ENCODE measurements at places on chromosomes 1 and 21.
A peak's percentile ranks its signal among the peaks of the same experiment; 100 is the strongest.

DNA sequence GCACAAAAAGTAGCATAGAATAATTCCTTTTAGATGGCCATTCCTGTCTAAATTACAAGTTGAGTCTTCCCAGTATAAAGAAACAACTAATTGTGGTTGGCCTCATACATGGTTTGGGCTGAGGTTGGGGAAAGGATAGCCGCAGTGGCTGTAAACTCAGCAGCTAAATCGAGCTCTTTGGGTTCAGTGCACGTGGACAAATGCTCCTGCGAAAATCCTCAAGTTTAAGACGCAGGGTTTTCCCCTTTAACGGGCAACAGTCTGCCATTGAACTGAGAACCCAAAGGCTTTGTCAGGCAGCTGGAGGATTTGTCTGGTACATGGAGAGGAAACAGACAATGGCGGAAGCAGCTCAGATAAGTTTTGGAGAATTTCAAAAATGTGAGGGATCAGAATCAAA lies 331.9 kb downstream of the TGFB2 start:
- DNase-seq: no peak

DNA sequence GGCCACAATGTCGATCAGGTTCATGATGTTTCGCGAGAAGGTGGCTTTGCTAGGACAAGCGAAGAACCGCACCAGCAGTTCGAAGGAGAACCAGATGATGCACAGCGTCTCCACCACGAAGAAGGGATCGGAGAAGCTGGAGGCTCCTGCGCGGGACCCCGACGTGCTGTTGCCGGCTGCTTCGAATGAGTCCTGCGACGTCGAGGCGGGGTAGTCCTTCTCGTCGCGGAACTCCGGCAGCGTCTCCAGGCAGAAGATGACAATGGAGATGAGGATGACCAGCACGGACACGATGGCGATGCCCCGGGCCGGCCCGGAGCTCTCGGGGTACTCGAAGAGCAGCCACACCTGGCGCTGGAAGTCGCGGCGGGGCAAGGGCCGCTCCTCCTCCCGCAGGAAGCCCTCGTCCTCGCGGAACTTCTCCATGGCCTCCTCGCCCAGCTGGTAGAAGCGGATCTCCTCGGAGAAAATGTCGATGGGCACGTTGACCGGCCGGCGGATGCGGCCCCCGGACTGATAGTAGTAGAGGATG lies 869 bp downstream of the KCNA3 start:
- DNase-seq: no peak

GRCh38 chr21:16072737-16073136 lies 343.0 kb downstream of the USP25 start:
- peak; percentile 96 for DNase-seq

DNA sequence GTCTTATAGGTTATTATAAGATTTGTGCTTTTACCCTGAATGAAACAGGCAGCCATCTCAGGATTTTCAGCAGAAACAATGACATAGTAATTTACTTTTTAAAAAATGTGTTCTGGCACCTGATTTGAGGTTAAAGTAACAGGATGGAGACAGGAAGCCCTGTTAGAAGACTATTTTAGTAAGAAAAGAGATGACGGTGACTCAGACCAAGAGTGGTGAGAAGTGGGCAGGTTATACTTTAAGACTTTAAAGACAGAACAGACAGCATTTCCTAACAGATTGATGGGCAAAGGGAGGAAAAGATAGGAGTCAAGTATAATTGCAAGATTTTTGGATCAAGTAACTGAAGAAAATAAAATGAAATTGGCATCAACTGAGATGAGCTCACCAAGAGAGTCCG lies 436.8 kb upstream of the NR5A2 start:
- no peak for DNase-seq

- DNase-seq: peak; percentile 48
These were observed 522 bp downstream of the TEX35 start for GRCh38 chr1:178513278-178513983.

- no peak for DNase-seq
These were observed 4.9 kb upstream of the FBXO28 start for GRCh38 chr1:224108991-224109390.

GRCh38 chr1:9086045-9086444 lies 16.6 kb upstream of the SLC2A5 start:
- DNase-seq: peak; percentile 55

- no peak for DNase-seq
These were observed 29.8 kb upstream of the RNF186 start for GRCh38 chr1:19844731-19845495.

DNA sequence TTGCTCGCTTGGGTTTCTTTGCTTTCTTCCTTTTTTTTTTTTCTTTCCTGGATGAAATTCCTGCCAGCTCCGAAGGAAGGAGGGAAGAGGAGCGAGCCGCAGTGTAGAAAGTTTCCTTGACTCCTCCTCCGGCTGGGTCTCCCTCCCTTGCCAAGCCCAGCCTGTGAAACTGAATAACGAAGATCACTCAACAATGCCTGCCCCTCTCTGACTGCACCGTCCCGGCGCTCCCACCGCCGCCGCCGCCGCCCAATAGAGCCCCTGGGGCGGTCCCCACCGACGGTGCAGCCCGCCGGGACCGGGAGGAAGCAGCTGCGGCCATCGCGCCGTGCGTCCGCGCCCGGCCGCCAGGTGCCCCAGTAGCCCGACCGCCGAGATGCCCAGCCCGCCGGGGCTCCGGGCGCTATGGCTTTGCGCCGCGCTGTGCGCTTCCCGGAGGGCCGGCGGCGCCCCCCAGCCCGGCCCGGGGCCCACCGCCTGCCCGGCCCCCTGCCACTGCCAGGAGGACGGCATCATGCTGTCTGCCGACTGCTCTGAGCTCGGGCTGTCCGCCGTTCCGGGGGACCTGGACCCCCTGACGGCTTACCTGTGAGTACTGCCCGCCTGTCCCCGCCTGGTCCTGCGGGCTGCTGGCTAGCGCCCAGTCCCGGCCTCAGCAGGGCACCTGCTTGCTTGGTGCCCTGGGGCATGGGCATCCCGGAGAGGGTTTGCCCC lies at the start of gene LGR6:
Gene LGR6, plus strand, starts transcription at position 186 of the 714 bp plus-strand sequence. Its CDS starts 191 bp downstream, at position 377.
- no peak for DNase-seq

GRCh38 chr1:72643142-72643541 lies 360.8 kb upstream of the NEGR1 start:
- no peak for DNase-seq

DNA sequence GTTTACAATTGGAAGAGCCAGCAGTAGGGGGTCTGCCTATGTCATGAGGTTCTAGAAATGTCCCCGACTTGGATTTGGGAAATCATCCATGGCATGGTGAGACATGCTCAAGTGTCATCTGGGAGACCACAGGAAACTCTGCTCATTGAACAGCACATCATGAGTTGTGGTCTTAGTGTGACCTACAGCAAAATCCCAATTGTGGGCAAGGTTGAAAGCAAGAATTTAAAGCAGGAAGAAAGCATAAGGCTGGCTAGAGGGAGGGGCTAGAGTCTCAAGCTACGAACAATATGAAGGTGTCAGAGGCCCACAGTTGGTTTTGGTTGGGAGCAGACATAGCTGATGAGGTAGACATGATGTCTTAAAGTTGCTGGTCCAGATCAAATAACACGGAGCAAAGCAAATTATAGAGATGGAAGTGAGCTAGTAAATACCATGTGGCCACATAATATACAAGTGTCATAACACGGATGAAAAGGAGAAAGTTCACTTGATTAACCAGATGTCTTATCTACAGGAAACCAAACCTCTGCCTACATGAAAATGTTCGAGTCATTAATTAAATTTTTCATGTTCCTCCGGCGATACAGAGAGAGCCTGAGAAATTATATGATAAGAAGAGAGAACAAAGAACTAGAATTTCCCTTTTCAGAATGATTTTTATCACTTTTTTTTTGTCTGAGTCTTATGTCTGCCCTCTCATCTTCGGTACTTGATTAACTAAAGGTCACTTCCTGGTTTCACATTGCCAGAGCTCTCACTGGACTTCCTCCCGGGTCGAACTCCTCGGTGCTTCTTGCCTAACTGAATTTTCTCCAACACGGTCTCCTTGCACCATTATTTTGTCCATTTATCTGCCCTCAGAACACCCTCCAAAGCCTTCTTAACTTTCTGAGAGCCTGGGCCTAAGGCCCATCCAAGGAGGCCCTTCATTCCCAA lies 67.5 kb upstream of the DUSP10 start:
- no peak for DNase-seq

- peak; percentile 33 for DNase-seq
These were observed 108.8 kb downstream of the PLXNA2 start for GRCh38 chr1:208135354-208135753.

GRCh38 chr21:44378646-44379514 lies 25.5 kb downstream of the TRPM2 start:
- DNase-seq: no peak

DNA sequence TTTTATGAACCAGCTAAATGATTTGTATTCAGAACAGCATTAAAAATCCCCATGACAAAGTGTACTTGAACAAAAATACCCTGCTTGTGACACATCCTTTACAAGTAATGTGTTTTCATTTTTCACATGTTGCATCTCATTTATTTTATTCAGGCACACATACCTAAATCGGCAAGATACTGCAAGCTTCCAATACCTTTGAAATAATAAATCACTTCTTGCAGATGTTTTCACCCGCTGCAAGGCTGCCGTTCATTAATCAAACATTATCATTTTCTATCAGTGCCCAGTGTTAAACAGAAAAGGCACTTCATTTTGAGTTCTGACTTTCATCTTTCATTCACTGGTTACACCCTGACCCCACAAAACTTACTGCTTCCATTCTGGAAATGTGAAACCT lies 269.6 kb downstream of the DPYD start:
- no peak for DNase-seq

DNA sequence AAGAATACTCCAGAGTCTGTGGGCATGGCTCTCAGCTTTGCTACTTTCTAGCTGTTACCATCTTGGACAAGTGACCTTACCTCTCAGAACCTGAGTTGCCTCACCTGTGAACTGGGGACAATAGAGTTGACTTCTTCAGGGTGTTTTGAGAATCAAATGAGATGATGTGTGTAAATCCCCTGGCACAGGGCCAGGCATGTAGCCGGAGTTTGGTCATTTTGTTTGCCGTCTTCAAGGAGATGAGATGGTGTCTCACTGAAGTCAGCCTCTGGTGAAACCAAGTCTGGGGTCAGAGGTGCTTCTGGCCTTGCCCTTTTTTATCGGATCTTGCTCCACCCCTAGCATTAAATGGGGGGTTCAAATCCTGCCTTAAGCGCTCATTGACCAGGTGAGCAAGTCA lies 149.2 kb upstream of the TMEM51 start:
- no peak for DNase-seq

DNA sequence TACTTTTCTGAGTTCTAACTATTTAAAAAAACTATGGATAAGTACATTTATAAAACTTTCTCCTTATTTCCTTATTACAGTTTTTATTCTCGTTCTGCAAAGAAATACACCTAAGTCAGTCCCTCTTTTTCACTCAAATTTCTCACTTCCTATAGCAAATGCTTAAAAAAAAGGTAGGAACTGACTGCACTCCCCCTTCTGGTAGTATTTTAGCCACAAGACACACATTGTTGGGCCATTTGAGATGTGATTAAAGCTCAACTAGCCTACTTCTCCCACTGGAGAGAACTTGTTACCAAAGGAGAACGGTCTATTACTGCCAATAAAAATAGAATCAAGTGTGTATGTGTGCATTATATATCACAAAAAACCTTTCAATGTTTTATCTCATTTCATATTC lies 521.9 kb upstream of the PRMT6 start:
- DNase-seq: peak; percentile 2

DNA sequence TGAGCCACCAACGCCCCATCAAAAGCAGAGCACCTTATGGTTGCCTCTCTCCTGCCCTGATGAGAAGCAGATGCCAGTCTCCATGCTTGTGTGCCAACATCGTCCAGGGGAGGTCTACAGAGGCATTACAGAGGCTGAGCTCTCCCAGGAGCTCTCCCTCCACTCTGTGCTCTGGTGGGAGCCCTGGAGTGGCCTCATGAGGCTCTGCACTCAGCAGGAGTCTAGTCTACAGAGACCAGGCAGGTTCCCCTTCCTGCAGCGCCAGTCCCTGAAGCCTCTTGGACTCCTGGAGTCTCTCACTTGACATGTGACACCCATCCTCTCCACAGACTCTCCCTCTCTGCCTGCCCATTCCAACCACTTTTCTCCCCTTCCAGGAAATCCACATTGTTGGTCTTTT lies 3.4 kb downstream of the DCST1 start:
- DNase-seq: no peak

DNA sequence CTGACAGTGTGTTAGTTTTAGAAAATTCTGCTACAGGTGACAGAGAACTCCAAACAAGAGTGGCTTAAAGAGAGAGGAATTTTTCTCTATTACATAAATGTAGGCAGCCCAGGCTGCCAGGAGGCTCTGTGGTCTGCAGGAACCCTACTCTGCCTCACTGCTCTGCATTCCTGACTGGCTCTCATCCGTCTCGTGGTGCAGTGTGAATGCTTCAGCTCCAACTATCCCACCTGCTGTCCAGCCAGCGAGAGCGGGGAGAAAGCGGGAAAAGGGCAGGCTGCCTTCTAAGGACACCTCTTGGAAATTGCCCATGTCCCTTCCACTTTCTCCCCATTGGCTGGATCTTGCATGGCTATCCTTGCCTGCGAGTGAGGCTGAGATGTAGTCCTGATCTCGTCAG lies 131.3 kb downstream of the PEX14 start:
- no peak for DNase-seq

GRCh38 chr1:56052041-56052440 lies 527.3 kb downstream of the PLPP3 start:
- DNase-seq: no peak

- DNase-seq: no peak
These were observed 28.6 kb upstream of the KDM4A start for GRCh38 chr1:43621386-43621785.

DNA sequence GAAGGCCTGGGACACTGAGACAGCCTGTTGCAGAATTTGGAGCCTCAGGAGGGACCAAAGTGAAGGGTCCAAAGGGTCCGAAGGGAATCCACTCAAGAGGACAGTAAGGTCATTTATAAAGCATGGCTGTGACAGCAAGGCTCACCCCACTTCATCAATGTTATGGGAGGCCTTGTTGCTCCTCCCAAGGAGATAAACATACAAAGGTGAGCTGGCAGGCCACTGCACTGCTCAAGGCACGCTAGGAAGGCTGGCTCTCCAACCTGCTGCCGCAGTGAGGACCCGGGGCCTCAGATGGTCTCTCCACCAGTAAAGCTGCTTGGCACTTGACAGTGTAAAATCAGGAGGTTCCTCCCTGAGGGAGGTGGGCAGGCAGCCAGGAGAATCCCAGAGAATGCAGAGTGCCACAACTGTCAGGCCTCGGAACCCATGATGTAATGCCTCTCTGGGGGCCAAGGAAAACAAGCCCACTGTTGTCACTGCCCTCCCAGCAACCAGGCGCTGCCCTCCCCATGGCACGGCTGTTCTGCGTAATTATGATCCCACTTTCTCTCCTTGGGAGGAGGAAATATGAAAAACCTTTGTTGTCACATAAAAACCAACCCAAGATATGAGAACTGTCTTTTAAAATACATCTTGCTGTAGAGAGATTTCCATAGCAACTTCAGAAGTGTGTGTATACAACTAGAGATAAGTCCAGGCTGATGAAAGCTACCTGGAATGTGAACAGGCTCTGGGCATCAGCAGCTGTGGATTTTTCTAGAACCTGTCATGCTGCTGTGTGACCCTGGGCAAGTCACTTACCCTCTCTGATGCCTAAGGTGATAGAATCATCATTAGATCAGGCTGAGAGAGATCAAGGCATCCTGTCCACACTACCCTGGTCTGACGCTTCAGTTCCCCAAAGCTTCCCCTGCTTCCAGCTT lies 102.5 kb downstream of the KCNN3 start:
- DNase-seq: peak; percentile 67

- no peak for DNase-seq
These were observed 5.0 kb downstream of the TMEM125 start for GRCh38 chr1:43274804-43275180.

GRCh38 chr1:228177183-228177475 lies 11.5 kb downstream of the IBA57 start:
- DNase-seq: no peak

- DNase-seq: peak; percentile 18
These were observed 162.0 kb upstream of the ZP4 start for GRCh38 chr1:238052496-238053266.

GRCh38 chr1:44857446-44857845 lies 14.4 kb upstream of the PTCH2 start:
- DNase-seq: no peak

All from fibroblast of the aortic adventitia (primary cell).